Central memory CD8-positive, alpha-beta T cell (primary cell): ENCODE measurements at places on chromosomes 3 and 15.

GRCh38 chr15:57495041-57495440, 96.7 kb upstream of the MYZAP start:
- H3K4me1 ChIP-seq: no peaks in the 10 kb centered on the region
- H3K36me3 ChIP-seq: no peaks in the 10 kb centered on the region
- no peak overlapping the region for H3K27ac ChIP-seq
- no peak overlapping the region for H3K4me3 ChIP-seq
- DNase-seq: no peak

- H3K27ac ChIP-seq: no peak overlapping the region
- no peaks in the 10 kb centered on the region for H3K27me3 ChIP-seq
- H3K36me3 ChIP-seq: no peaks in the 10 kb centered on the region
Measured at GRCh38 chr3:22113453-22113852, 362.4 kb upstream of the ZNF385D start.

DNA sequence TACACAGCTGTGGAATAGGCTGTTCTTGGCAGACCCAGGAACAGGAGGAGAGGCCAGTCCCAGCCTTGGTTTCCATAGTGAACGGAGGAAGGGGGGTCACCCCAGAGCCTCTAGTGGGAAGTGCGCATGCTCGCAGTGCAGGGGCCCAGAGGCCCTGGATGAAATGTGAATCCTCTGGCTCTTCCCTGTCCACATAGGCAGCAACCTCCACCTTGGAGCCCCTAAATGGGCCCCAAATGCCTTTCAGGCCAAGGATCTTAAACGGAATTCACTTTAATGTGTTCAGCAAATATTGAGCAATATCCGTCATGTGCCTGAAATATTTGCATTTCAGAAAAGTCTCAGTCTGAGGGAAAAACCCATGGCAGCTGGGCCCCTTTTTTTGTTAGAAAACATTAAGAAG, 3.3 kb upstream of the NDN start:
- no peak overlapping the region for H3K4me3 ChIP-seq
- H3K27ac ChIP-seq: no peak overlapping the region
- H3K4me1 ChIP-seq: no peaks in the 10 kb centered on the region
- peaks cover 2% of the 10 kb centered on the region for H3K36me3 ChIP-seq
- H3K27me3 ChIP-seq: no peaks in the 10 kb centered on the region

- no peak overlapping the region for H3K27ac ChIP-seq
- no peak overlapping the region for H3K4me3 ChIP-seq
- peaks cover 11% of the 10 kb centered on the region for H3K27me3 ChIP-seq
- H3K4me1 ChIP-seq: no peaks in the 10 kb centered on the region
- no peaks in the 10 kb centered on the region for H3K36me3 ChIP-seq
Measured at GRCh38 chr3:71846185-71846584, 61.2 kb upstream of the PROK2 start.

- H3K4me3 ChIP-seq: no peak overlapping the region
- H3K27ac ChIP-seq: no peak overlapping the region
- no peak for DNase-seq
- peaks cover 7% of the 10 kb centered on the region for H3K4me1 ChIP-seq
- peaks cover 69% of the 10 kb centered on the region for H3K36me3 ChIP-seq
Measured at GRCh38 chr3:70970171-70970570, 613.4 kb downstream of the FOXP1 start.

- DNase-seq: no peak
- H3K36me3 ChIP-seq: peaks cover 13% of the 10 kb centered on the region
- H3K27ac ChIP-seq: no peak overlapping the region
- H3K27me3 ChIP-seq: no peaks in the 10 kb centered on the region
Measured at GRCh38 chr15:41367418-41367817, 34.7 kb downstream of the NUSAP1 start.

- H3K4me1 ChIP-seq: peaks cover 8% of the 10 kb centered on the region
- no peaks in the 10 kb centered on the region for H3K36me3 ChIP-seq
- H3K27ac ChIP-seq: no peak overlapping the region
Measured at GRCh38 chr3:5039585-5039984, 60.3 kb downstream of the BHLHE40 start.

DNA sequence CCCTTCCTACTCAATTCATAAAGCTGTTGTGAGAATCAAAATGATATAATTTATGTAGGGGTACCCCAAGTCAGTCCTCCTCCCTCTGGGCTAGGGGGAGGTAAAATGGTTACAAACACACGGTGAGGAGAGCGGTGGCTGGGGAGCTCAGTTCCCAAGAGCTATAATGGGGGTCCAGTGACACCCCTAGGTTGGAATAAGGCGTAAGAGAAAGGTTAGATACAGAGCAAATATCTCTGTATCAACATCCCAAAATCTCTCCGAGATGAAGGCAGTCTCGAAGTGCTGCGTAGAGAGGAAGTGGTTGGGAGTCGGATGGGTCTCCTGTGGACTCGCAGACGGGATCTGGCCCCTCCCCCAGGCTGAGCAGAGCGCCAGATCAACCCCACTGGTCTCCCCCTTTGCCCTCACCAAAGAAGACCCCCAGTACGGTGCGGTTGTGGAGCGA, 1.8 kb downstream of the DUOX2 start:
- H3K36me3 ChIP-seq: no peaks in the 10 kb centered on the region
- H3K4me1 ChIP-seq: peaks cover 20% of the 10 kb centered on the region
- H3K4me3 ChIP-seq: peak overlapping the region; percentile 36
- no peak for DNase-seq

DNA sequence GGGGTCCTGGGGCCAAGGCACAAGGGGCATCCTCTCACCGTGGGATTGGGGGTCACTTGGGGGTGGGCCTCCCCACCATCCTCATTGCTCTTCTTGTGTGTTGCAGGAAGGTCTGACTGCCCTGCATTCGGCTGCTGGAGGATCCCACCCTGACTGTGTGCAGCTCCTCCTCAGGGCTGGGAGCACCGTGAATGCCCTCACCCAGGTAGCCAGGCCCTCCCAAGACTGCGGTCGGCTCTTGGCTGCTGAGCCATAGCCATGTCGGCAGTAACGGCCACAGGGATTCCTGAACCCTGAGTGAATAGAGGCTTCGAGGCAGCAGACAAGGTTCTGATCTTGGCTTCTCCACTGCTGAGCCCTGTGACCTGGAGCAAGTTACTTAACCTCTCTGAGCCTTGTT, 19.7 kb downstream of the ANKDD1A start:
- H3K27ac ChIP-seq: no peak overlapping the region
- no peak for DNase-seq
- peaks cover 5% of the 10 kb centered on the region for H3K36me3 ChIP-seq
- H3K4me1 ChIP-seq: no peaks in the 10 kb centered on the region

GRCh38 chr15:29994284-29994683, 88.5 kb upstream of the GOLGA8J start:
- DNase-seq: no peak
- H3K27ac ChIP-seq: no peak overlapping the region
- no peaks in the 10 kb centered on the region for H3K36me3 ChIP-seq
- H3K4me3 ChIP-seq: no peak overlapping the region

GRCh38 chr3:127800508-127800907, 21.8 kb downstream of the MGLL start:
- H3K36me3 ChIP-seq: peaks cover 2% of the 10 kb centered on the region
- DNase-seq: no peak
- no peaks in the 10 kb centered on the region for H3K27me3 ChIP-seq
- peaks cover 5% of the 10 kb centered on the region for H3K4me1 ChIP-seq

- no peak overlapping the region for H3K27ac ChIP-seq
- no peaks in the 10 kb centered on the region for H3K4me1 ChIP-seq
- H3K4me3 ChIP-seq: no peak overlapping the region
- DNase-seq: no peak
- H3K36me3 ChIP-seq: no peaks in the 10 kb centered on the region
Measured at GRCh38 chr3:73695841-73696240, 71.1 kb upstream of the PDZRN3 start.

- no peak overlapping the region for H3K4me3 ChIP-seq
- no peak for DNase-seq
- no peak overlapping the region for H3K27ac ChIP-seq
- H3K4me1 ChIP-seq: no peaks in the 10 kb centered on the region
- H3K27me3 ChIP-seq: no peaks in the 10 kb centered on the region
Measured at GRCh38 chr3:144692488-144692887, 720.9 kb downstream of the DIPK2A start.

DNA sequence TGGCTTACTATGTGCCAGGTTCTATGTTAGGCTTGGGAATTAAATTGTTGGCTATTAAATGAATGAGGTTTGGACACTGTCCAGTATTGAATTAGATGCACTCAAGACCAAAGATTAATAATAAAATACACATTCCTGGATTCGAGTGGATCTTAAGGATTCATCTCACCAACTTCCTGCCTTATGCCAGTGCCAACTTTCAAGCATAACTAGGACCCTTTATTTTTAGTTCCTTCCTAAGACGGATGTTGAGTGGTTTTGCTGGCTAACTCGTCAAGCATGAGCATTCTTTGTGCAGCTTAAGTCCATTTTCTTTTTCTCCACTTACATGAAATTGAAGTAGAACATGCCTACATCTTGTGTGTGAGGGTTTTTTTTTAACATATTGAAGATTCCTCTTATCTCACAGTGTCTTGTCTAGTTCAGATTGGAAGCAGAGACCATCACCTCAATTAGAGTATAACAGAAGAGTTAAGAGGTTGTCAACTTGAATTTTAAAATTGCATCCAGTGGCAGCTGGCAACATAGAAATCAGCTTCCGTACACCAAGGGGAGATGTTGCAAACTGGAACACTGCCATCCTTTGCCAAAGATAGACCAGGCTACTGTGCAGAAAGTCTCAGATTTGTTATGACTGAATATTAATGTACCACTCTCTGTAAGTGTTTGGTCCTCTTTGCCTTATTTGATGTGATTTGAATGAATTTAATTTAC, 106.3 kb upstream of the BFSP2 start:
- peaks cover 26% of the 10 kb centered on the region for H3K27me3 ChIP-seq
- H3K36me3 ChIP-seq: no peaks in the 10 kb centered on the region
- H3K27ac ChIP-seq: no peak overlapping the region
- no peak for DNase-seq
- H3K4me3 ChIP-seq: no peak overlapping the region

- no peaks in the 10 kb centered on the region for H3K36me3 ChIP-seq
- H3K27me3 ChIP-seq: no peaks in the 10 kb centered on the region
- DNase-seq: no peak
- no peaks in the 10 kb centered on the region for H3K4me1 ChIP-seq
Measured at GRCh38 chr3:28989646-28990089, 291.2 kb upstream of the RBMS3 start.

- H3K36me3 ChIP-seq: peaks cover 6% of the 10 kb centered on the region
- H3K27ac ChIP-seq: peak overlapping the region; percentile 13
- peaks cover 16% of the 10 kb centered on the region for H3K4me1 ChIP-seq
- DNase-seq: no peak
Measured at GRCh38 chr3:66583424-66584040, 82.7 kb upstream of the LRIG1 start.

- no peak for DNase-seq
- H3K36me3 ChIP-seq: no peaks in the 10 kb centered on the region
- H3K4me3 ChIP-seq: no peak overlapping the region
- H3K27me3 ChIP-seq: no peaks in the 10 kb centered on the region
- H3K4me1 ChIP-seq: peaks cover 19% of the 10 kb centered on the region
Measured at GRCh38 chr3:188911026-188911850, 260.5 kb upstream of the TPRG1 start.

DNA sequence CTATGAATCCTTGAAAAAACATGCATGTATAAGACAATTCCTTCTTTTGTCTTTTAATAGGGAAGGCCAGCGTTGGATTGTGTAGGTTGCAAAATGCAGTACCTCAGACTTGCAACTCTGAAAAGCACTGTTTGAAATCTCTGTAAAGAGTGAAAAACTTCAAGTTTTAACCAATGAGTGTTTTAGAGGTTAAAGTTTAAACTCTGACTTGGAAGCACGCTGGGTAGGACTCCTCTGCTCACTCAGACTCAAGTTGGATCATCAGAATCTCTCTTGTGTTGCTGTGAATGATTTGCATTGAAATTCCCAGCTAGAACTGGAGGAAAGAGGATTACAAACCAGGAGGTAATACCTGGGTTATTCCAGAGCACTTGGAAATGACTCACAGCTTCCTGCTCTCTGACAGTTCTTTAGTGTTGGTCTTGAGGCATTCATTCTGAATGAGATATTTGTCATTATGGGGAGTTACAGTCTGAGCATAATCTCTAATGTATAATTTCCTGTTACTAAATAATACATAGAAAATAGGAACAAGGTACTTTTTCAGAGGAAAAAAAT, 49.1 kb downstream of the PLS1 start:
- DNase-seq: no peak
- H3K36me3 ChIP-seq: no peaks in the 10 kb centered on the region
- H3K4me3 ChIP-seq: no peak overlapping the region
- no peak overlapping the region for H3K27ac ChIP-seq
- H3K4me1 ChIP-seq: no peaks in the 10 kb centered on the region

GRCh38 chr3:127674790-127675189, 2.0 kb downstream of the ABTB1 start:
- peak overlapping the region; percentile 99 for H3K27ac ChIP-seq
- no peak for DNase-seq
- peaks cover 44% of the 10 kb centered on the region for H3K4me1 ChIP-seq
- peak overlapping the region; percentile 96 for H3K4me3 ChIP-seq
- peaks cover 22% of the 10 kb centered on the region for H3K36me3 ChIP-seq
- no peaks in the 10 kb centered on the region for H3K27me3 ChIP-seq

GRCh38 chr15:35723852-35724251, 177.9 kb upstream of the DPH6 start:
- DNase-seq: no peak
- H3K36me3 ChIP-seq: peaks cover 2% of the 10 kb centered on the region
- no peak overlapping the region for H3K27ac ChIP-seq

DNA sequence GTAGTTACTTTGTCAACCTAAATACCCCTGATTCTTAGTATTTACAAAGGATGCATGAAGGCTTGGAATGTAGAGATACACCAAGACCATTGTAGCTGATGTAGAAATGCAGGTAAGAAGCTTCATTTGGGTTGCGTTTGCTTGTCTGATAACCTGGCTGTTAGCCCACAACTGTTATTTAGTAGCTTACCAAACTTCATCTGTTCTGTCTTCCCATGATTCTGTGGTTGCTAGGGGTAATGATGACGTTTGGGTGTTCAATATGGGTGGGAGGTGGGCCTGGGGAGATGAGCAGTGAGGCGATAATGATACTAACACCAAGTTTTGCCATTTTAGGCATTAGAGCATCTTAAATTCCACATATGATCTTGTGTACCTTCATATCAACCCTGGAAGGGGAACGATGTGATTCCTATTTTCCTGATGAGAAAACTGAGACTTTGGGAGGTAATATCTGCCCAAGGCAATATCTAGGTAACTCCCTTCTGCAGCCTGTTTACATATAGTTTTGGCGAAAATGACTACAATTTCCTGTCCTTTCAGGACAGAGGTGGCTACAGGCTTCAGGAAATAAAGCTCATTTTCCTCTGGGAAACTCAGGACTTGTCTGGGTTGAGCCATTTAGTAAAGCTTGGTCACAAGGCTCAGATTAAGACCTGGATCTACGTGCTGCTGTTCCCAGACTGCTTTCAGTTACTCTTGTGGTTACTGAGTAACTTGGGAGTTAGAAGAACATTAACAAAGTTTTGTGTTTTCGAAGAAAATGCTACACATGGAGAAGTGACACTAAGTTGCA, 26.8 kb downstream of the FNDC3B start:
- no peak overlapping the region for H3K4me3 ChIP-seq
- DNase-seq: no peak
- peaks cover 18% of the 10 kb centered on the region for H3K4me1 ChIP-seq
- H3K36me3 ChIP-seq: peaks cover 2% of the 10 kb centered on the region

GRCh38 chr3:32236377-32236776, 2.1 kb upstream of the CMTM8 start:
- H3K27me3 ChIP-seq: peaks cover 19% of the 10 kb centered on the region
- no peak overlapping the region for H3K4me3 ChIP-seq
- H3K4me1 ChIP-seq: peaks cover 22% of the 10 kb centered on the region
- H3K36me3 ChIP-seq: peaks cover 3% of the 10 kb centered on the region
- no peak for DNase-seq
